ENCODE measurements at places on chromosomes 12 and 14.

DNA sequence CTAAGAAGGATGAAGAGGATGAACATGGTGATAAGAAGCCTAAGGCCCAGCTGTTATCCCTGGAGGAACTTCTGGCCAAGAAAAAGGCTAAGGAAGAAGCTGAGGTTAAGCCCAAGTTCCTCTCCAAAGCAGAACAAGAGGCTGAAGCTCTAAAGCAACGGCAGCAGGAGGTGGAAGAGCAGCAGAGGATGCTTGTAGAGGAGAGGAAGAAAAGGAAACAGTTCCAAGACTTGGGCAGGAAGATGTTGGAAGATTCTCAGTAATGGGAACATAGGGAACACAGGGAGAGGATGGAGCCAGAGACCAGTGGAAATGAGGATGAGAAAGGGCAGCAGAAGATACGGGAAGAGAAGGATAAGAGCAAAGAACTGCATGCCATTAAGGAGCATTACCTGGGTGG, 27.5 kb upstream of the KRT77 start:
- DNase-seq, result no peak

GRCh38 chr14:58825606-58826005, 187.8 kb downstream of the DACT1 start:
- DNase-seq, result no peak

- DNase-seq, result no peak
Measured at GRCh38 chr14:55689981-55690871, 110.2 kb downstream of the KTN1 start.

DNA sequence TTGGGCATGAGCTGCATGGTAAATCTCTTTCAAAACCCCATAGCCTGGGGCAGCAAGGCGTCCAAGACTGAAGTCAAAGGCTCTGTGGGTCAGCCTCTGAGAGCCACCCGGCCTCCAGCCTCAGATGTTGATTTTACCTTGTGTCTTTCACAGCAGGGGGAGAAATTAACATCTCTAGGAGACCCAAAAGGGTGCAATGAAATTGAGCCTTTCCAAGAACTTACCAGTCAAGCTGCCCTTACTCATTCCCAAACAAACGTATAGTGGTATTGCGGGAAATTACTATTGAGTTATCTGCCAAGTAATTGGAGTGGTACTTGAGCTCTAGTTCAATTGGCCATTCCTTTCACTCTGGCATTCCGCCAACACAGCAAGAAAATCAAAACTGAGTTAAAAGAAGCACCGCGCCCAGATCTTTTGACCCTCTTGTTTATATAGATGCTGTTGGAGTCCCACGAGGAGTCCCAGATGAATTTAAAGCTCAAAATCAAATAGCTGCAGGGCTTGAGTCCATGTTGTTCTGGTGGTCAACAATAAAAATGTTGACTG, 380.7 kb upstream of the SYT1 start:
- DNase-seq, result no peak

All from stimulated activated CD8-positive, alpha-beta memory T cell treated with anti-CD3 and anti-CD28 coated beads, Interleukin-4, amount 100 ng/mL, for 1 hour (primary cell).